Activated CD4-positive, alpha-beta T cell treated with anti-CD3 and anti-CD28 coated beads, Interleukin-2, amount 10 ng/mL, durations not matched to agents 7 days and 5 days (primary cell): ENCODE measurements at places on chromosomes 2 and 18. TPM values are rescaled to one million over a fixed set of nuclear protein-coding genes. Genes with fewer than 3 reads are reported as not detected.

Gene TMEM169
- 3.0 TPM for total RNA-seq

Gene MCFD2
- total RNA-seq = 52.6 TPM

Gene UGT1A4
- total RNA-seq = not detected

Gene PSMA8
- 1.2 TPM for total RNA-seq

Gene NLRC4
- not detected for total RNA-seq

Gene LIPG
- 0.15 TPM for total RNA-seq

Gene POTEJ
- not detected for total RNA-seq

- H3K27me3 ChIP-seq = peaks cover 35% of the 10 kb centered on the region
- no peak overlapping the region for H3K27ac ChIP-seq
- no peak overlapping the region for H3K4me3 ChIP-seq
- no peak for DNase-seq
- H3K36me3 ChIP-seq = no peaks in the 10 kb centered on the region
Measured at GRCh38 chr18:62614494-62614893, 91.7 kb downstream of the ZCCHC2 start.

DNA sequence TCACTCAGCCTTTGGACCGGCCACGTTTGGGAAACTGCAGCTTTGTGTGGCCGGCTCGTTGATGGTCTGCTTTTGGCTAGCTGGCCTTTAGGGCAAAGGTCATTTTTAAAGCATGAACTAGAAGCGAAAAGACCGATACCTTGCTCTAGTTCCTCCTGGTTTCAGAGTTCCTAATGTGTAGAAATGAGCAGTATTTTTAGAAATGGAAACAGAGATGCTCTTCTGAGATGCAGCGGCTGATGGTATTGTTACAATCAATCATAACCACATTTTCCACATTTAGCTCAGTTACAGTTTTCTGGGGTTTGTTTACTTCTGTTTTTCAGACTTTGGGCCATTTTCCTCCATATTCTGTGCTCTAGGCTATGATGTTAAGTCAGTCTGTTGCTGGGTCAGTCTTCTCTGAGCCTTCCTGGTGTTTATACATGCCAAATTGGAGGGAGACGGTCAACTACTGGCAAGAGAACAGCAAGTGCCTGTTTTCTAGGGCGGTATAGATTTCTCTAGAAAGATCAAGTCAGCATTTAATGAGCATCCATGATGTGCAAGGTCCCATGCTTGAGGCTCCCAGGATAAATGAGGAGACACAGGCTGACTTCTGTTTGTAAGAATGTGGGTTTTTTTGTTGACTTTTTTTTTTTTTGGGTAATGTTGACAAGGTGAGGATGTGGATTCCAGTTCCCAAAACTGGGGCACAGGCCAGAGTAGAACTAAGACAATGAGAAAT, 28.0 kb downstream of the RNF144A start:
- H3K27me3 ChIP-seq = no peaks in the 10 kb centered on the region
- H3K36me3 ChIP-seq = peaks cover 66% of the 10 kb centered on the region
- no peak for DNase-seq

GRCh38 chr2:141380008-141380979, 750.5 kb downstream of the LRP1B start:
- no peak for DNase-seq
- H3K36me3 ChIP-seq = no peaks in the 10 kb centered on the region
- no peaks in the 10 kb centered on the region for H3K4me1 ChIP-seq
- no peak overlapping the region for H3K4me3 ChIP-seq

GRCh38 chr2:136131484-136131960, 13.6 kb upstream of the CXCR4 start:
- H3K36me3 ChIP-seq = peaks cover 13% of the 10 kb centered on the region
- H3K4me3 ChIP-seq = peak overlapping the region; percentile 74
- peak overlapping the region; percentile 97 for H3K27ac ChIP-seq
- peaks cover 12% of the 10 kb centered on the region for H3K27me3 ChIP-seq
- peak; percentile 79 for DNase-seq

DNA sequence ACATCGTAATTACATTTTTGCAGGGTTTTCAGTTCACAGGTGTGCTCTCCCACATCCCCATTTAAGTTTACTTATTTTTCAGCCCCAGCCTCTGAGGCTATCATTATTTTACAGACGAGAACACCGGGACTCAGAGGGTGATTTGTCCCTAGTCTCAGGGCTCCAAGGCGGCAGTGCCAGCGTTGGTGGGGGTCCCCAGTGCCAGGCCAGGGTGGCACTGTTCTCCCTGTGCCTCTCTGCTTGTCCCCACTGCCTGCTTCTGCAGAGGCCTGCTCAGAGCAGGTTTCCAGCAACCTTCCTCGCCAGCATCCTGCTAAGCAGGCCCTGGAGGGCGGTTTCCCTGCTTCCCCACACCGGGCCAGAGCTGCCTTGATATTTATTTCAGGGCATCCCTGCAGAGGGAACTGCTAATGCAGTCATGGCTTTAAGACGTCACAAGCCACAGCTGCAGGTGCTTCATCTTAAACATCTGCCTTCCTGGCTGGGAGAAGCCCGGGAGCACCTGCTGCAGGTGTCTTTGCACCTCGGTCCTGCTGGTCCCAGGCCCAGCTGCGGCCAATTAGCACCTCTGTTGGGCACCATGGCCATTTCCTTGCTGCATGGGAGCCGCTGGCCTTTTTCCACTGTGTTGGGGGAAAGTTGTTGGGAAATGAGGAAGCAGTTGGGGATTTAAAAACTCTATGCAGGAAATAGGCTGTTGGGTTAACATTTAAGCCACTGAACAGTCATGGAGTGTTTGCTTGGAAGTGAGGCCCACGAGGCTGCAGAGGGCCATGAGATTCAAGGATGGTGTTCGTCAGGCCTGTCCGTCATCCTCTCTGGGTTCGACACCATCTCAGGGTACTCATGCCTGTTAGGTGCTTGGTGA, 22.8 kb downstream of the HPCAL1 start:
- H3K4me3 ChIP-seq = no peak overlapping the region
- H3K4me1 ChIP-seq = peaks cover 65% of the 10 kb centered on the region
- no peak for DNase-seq
- peak overlapping the region; percentile 4 for H3K27ac ChIP-seq
- H3K36me3 ChIP-seq = peaks cover 24% of the 10 kb centered on the region
- no peaks in the 10 kb centered on the region for H3K27me3 ChIP-seq

GRCh38 chr2:227861011-227861410, 10.4 kb upstream of the DAW1 start:
- H3K27ac ChIP-seq = no peak overlapping the region
- no peak for DNase-seq
- no peak overlapping the region for H3K4me3 ChIP-seq
- no peaks in the 10 kb centered on the region for H3K36me3 ChIP-seq
- no peaks in the 10 kb centered on the region for H3K4me1 ChIP-seq

DNA sequence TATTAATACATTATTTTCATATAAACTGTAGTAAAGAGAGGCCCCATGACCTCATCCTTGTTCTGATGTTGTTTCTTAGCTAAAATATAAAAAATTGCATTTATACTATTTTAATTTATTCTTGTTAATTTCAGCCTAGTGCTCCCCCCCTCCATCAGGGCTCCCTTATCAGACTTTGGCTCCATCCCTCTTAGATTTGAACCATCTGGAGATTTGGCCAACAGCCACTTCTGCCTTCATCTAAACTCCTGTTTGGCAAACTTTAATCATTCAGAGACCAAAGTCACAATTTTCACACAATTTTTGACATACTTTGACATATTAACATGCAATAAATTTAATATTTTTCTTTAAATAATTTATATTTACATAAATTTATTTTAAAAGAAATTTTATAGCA, 569.3 kb downstream of the TDRD15 start:
- no peaks in the 10 kb centered on the region for H3K27me3 ChIP-seq
- H3K4me1 ChIP-seq = no peaks in the 10 kb centered on the region
- no peak for DNase-seq
- H3K27ac ChIP-seq = no peak overlapping the region
- no peak overlapping the region for H3K4me3 ChIP-seq

DNA sequence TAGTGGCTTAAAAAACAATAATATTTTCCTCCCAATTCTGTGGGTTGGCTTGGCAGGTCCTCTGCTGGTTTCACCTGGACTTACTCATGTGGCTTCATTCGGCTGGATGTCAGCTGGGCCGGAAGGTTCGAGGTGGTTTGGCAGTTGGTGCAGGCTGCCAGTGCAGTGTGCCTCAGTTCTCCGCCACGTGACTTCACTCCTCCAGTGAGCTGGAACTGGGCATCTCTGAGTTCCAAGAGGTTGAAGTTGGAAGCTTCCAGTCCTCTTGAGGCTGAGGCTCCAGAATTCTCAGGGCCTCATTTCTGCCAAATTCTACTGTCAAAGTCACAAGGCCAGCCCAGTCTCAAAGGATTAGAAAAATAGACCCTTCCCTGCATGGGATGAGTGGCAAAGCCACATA, 83.4 kb upstream of the B3GNT7 start:
- DNase-seq = no peak
- H3K27me3 ChIP-seq = peaks cover 2% of the 10 kb centered on the region
- no peak overlapping the region for H3K4me3 ChIP-seq
- H3K36me3 ChIP-seq = no peaks in the 10 kb centered on the region
- H3K4me1 ChIP-seq = no peaks in the 10 kb centered on the region

GRCh38 chr2:119862127-119862889, 102.6 kb downstream of the PTPN4 start:
- peaks cover 41% of the 10 kb centered on the region for H3K4me1 ChIP-seq
- peak overlapping the region; percentile 48 for H3K4me3 ChIP-seq
- H3K27ac ChIP-seq = peak overlapping the region; percentile 85
- H3K27me3 ChIP-seq = no peaks in the 10 kb centered on the region
- DNase-seq = no peak

DNA sequence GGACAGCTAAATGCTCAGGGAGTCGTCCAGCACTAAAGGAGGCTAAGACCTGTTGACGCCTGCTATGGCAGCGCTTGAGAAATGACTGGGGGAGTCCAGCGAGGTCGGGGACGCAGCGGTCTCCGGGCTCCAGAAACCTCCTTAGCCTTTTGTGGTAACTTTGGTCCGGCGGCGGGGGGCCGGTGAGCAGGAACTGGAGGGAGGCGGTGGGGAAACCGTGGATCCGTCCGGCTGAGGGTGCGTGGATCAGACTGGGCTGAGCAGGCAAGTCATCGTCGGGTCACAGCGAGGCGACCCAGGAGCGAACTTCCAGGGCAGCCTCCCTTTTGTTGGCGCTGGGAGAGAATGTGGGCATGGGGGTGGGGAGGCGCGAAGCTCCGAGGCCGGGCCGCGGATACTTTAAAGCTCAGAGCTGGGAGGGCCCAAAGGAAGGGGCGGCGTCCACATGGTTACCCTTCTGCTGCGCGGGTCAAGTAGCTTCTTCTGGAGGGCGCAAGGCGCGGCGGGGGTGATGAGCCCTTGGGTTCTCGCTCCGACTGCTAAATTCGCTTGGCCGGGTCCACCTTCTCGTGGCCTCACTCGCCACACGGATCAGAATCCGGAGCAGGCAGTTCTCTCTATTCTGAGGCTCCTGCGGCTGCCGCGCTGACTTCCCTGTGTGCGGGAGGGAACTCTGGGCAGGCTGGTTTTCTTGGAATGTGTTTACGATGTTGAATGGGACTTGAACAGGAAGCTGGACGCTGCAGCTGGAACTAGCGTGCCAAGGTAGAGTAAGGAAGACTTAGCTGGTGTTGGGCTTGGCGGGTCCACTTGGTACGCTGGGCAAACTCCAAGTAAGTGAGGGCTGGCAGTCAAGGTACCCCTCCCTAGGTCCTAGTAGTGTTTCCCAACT, 920 bp downstream of the GULP1 start:
- DNase-seq = no peak
- peaks cover 12% of the 10 kb centered on the region for H3K4me1 ChIP-seq
- no peak overlapping the region for H3K27ac ChIP-seq
- H3K36me3 ChIP-seq = no peaks in the 10 kb centered on the region
- no peak overlapping the region for H3K4me3 ChIP-seq

GRCh38 chr18:7367336-7367735, 136.4 kb downstream of the LRRC30 start:
- H3K4me1 ChIP-seq = peaks cover 9% of the 10 kb centered on the region
- no peaks in the 10 kb centered on the region for H3K36me3 ChIP-seq
- DNase-seq = no peak
- no peak overlapping the region for H3K27ac ChIP-seq
- no peak overlapping the region for H3K4me3 ChIP-seq
- H3K27me3 ChIP-seq = no peaks in the 10 kb centered on the region
